ENCODE measurements at places on chromosomes 7 and 10.

DNA sequence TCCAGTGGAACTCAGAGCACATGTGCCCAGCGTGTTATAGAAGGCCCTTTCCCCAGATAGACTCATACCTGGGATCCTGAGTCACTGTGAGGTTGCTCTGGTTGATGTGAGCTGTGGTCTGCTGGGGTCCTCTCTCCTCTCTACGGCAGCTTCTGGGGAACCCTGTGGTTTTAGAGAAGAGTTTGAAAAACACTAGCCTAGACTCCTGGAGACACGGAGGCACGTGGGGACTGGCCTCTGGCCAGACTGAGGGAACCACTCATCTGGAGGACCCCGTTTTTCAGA lies 10.3 kb downstream of the ZNF775 start:
- DNase-seq = no peak

- DNase-seq = no peak
Observed at GRCh38 chr7:79876848-79877252, 257.8 kb upstream of the GNAI1 start.

DNA sequence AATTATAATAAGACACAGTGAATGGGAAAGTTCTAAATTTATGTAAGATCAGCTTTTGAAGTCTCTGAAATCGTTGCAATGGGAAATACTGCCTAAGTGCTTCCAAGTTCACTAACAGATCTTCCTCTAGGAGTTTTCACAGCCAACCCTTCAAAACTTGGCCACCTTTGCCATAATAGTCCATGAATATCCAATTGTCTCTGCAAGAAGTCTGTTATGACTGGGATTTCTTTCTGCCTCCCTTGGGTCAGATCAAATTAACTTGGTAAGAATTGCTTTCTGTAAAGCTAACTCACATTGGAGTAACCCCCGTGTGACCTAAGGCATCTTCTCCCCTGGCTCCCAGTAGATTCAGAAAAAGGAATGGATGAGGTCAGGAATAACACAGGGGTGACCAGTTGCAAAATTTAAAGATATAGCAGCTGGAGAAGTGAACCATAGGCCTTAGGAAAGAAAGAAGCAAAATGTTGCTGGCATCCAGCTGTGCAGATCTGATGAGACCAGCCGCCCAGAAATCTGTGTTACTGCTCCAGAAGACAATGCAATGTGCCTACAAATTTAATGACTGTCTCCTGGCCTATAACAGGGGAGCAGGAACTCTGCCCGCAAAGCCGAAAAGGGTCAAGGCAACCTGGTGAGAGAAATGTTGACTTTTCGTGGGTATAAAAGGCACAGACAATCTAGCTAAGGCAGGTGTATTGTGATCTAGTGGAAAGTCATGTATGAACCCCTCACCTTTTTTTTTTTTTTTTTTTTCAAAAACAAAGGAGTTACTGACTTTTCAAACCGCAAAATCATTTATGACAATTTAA lies 7.5 kb upstream of the OPTN start:
- no peak for DNase-seq

- DNase-seq = no peak
Observed at GRCh38 chr7:68833422-68833821, 764.9 kb upstream of the AUTS2 start.

DNA sequence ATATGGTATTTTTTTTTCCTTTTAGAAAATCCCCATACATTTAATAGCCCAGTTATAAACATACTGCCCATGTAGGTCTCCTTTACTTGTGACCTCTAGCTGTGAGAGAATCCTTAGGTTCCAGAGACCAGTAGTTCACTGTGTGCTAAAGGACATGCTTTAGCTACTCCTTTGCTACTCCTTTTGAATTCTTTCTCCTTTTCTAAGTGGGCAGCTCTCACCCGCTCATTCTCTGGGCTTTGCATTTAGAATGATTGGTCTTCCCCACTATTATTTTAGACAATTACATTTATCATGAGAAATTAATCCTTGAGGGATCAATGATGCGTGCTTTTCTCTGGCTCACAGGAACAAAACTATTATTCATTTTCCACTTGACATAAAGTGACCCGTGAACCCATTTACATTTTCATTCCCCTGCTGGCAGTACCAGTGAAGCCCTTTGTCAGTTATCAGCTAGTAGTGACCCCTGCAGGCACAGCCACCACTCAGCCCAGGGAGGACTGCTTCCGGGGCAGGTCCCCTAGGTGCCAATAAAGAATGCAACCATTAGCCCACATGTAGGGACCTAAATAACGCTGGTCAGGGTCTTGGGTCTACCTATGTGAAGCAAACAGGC lies 844.3 kb downstream of the CNTNAP2 start:
- DNase-seq = no peak

GRCh38 chr10:19892270-19892669 lies 76.0 kb downstream of the PLXDC2 start:
- no peak for DNase-seq

Measured in activated naive CD4-positive, alpha-beta T cell treated with anti-CD3 and anti-CD28 coated beads, Interleukin-2, amount 50 U/mL, for 72 hours (primary cell).